ENCODE measurements at places on chromosomes 2 and 18.

DNA sequence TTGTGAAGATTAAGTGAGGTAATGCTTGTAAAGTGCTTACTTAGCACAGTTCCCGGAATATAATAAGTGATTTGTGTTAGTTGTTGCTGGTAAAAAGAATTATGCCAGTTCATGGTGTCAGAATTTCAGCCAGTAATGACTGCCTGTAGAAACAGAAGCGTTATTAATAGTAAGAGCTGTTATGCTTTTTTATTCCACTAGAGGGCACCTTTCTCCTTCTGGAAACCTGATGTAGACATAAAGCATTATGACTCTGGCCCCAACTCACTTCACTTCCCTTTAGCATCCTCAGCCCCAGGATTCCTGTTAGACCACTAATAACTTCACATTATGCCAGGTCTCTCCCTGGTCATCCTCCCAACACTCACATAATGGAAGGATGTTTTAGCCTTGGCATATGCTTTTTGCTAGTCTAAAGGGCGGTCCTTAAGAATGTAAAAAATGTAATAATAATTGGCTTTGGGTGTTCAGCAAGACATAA lies 34.9 kb downstream of the C18orf54 start:
- DNase-seq: no peak

DNA sequence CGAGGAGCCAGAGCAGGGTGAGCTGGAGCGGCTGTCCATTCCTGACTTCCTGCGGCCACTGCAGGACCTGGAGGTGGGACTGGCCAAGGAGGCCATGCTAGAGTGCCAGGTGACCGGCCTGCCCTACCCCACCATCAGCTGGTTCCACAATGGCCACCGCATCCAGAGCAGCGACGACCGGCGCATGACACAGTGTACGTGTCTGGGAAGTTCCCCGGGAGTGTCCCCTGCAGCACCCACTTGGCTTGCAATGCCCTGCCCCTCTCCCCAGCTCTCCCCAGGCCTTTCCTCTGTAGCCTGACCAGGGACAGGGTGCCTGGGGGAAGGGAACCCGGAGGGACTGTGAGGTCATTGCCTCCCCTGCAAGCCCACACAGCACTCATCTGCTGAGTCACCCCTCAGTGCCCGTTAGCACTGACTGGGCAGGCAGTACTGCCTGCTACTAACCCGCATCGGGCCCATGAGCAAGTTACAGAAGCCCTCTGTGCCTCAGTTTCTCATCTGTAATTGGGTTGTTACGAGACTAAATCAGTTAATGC lies 29.4 kb upstream of the GMPPA start:
- DNase-seq: no peak

- DNase-seq: no peak
These were observed 34.8 kb downstream of the PPP1R1C start for GRCh38 chr2:182020286-182021070.

GRCh38 chr18:4807604-4808293 lies 352.6 kb upstream of the DLGAP1 start:
- DNase-seq: no peak

DNA sequence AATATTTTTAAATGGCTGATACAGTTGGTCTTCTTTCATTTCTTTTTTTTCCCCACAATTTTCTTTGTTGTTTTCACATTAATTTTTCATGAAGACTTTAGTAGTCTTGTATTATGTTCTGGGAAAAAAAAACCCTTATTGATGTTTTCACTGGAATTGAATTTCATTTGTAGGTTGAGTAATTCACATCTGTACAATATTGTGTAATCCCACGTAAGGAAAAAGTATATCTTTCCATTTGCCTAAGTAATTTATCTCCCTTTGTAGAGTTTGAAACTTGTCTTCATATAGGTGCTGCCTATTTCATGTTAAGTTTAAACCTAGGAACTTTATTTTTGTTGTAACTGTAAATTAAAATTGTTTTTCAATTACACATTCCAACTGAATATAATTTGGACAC lies 2.0 kb downstream of the DNAJC27 start:
- no peak for DNase-seq

GRCh38 chr18:35458677-35459441 lies 38.9 kb downstream of the INO80C start:
- DNase-seq: no peak

DNA sequence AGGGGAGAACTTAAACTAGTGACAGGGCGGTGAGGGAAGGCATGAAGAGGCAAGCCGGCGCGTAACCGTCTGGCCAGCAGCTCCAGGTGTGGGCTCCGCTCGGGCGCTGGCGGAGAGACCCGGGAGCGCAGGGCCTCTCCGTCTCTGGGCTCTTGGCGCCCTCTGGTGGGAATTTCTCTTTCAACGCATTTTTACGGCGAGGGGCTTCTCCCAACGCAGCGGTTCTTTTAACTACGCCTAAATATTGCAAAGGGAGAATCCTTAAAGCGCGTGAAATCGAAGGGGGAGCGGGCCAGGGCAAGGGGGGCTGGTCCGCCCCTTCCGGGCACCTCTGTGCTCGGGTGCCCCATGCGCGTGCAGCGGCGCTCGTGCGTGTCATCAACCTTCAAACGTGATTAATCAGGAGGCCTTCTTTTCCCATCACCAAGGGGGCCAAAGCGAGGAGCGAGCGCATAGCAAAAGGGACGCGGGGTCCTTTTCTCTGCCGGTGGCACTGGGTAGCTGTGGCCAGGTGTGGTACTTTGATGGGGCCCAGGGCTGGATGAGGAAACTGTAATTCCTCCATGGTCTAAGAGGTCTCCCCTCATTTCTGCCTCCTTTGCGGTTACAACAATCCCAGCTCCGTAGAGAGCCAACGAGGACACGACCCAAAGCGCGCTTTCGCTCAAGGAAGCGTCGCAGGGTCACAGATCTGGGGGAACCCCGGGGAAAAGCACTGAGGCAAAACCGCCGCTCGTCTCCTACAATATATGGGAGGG lies 762 bp upstream of the GAD1 start:
- DNase-seq: peak; percentile 73

- no peak for DNase-seq
These were observed 685.2 kb downstream of the IRS1 start for GRCh38 chr2:226114436-226114835.

- no peak for DNase-seq
These were observed 196.1 kb downstream of the MCFD2 start for GRCh38 chr2:46719487-46719886.
